Stimulated activated CD8-positive, alpha-beta memory T cell treated with anti-CD3 and anti-CD28 coated beads, Interleukin-2, amount 100 ng/mL, for 48 hours (primary cell): ENCODE measurements at places on chromosomes 6 and 20.

DNA sequence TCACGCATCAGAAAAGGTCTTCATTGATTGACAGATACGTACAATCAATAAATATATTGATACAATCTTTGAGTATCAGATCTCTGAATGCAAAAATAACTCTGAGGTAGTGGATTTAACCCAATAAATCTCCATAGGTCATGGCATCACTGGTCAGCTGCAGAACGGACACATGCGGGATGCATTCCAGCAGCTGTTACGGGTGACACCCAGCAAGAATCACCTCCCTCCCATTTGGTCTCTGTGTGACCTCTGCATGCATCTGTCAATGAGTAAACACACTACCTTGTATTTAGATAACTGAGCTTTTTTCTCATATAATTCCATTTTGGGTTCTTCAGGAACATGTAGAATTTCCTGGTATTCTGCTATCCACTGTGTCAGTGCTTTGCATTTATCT lies 285.4 kb downstream of the SYNE1 start:
- no peak for DNase-seq

DNA sequence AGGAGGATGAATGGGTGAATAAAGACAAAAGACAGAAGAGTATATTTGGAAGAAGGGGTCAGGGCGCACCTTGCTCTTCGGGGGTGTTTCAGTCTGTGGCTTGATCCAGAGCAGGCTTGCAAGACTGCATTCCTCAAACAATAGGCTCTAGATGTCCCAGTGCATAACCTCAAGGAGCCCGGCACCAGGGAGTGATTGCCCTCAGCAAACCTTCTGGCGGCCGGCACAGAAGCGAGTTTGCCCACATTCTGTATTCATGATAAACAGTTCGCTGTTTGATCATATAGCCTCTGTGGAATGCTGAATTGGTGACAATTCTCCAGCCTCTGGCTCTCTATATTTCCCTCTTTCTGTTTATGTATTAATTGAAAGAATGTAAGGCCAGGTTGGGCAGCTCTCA lies 29.7 kb upstream of the HLA-DRB5 start:
- no peak for DNase-seq

DNA sequence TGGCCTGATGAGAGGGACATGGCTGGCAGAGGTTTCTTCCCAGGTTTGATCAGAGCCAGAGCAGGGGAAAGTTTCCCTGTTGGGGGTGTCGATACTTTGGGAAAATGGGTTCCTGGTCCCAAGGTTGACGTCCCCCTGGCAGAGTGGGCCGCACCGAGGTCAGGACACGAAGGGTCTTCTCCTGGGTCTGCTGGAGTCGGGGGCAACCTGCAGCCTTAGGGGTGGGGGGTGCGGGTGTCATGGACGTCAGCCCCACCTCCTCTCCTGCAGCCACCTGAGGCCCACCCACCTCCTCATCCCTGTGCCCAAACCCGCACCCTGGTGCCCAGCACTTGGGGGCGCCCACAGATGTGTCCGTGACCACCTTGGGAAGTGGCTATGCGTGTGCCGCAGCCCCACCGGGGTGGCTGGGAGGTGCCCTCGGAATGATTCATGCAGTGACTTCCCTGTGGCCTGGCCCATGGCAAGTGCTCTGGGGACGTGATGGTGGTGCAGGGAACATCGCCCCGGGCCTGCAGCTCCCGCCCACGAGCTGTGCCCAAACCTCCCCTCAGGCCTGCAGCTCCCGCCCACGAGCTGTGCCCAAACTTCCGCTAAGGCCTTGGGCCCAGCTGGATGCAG lies 64.9 kb downstream of the YTHDF1 start:
- no peak for DNase-seq

- DNase-seq, result no peak
Measured at GRCh38 chr6:45045253-45045601, 282.9 kb upstream of the RUNX2 start.

GRCh38 chr6:146968041-146968760 lies 236.0 kb upstream of the STXBP5 start:
- no peak for DNase-seq

GRCh38 chr6:12313306-12313991 lies 23.3 kb downstream of the EDN1 start:
- DNase-seq, result no peak

DNA sequence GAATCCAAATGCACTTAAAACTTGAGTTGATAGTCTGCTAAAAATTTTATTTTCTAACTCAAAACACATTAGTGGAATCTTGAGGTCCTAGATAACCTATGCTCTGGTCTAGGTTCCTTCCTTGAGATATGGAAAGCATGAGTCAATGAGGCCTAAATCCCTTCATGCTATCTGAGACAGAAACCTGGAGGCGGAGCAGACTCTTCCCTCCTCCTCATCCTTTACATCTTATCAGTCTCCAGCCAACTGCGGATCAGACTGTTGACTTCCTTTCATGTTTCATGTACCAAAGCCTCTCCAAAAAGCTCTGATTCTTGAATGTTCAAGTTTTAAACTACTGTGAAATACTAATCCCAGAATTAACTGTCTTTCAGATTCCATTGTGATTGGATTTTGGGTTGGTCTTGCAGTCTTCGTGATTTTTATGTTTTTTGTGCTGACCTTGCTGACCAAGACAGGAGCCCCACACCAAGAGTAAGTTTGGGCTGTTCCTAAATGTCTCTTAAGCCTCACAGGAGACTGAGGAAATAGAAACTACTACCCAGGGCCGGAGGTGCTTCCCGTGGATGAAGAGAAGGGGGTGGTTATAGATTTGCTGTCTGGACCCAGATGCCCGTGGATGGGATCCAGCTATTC lies 29.1 kb downstream of the MRAP2 start:
- no peak for DNase-seq

DNA sequence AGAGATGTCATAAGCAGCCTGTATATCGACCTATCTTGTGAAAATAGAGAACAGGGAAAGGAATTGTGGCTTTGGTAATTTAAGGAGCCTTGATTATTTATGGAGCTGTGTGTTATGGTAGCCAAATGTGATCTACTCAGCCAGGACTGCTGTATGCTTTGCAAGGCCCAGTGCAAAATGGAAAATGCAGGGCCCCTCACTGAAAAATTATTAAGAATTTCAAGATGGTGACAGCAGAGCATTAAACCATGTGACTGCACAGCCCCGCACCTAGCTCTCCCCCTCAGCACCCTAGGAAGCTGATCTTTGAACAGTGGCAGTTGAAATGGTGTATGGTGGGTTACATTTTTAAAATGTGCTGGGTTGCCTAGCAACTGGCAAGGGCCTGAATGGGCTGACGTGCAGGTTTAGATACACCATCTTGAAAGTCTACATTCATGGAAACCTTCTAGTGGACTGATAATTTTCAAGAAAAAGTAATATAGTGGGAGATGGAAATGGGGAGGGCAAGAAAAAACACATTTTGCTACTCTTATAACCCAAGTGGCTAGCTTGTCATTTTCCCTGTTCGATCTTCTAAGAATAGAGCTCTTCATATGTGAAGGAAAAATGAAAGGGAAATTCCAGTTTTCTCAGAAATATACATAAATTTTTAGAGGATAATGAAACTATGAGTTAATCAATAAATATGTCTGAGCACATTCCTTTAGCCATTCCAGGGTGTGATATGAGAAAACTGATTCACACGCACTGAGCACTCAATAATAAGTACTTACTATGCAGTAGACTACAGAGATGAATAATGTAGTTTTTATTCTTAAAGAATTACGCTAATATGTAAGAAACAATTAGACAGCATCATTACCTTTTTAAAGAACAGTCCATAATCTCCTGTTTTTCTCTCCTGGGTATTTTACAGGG lies 208.0 kb downstream of the ARHGAP18 start:
- no peak for DNase-seq
